Body of pancreas (tissue), 4 donors: ENCODE measurements at places on chromosomes 4 and X. TPM values are rescaled to one million over a fixed set of nuclear protein-coding genes. Genes with fewer than 3 reads are reported as not detected.

DNA sequence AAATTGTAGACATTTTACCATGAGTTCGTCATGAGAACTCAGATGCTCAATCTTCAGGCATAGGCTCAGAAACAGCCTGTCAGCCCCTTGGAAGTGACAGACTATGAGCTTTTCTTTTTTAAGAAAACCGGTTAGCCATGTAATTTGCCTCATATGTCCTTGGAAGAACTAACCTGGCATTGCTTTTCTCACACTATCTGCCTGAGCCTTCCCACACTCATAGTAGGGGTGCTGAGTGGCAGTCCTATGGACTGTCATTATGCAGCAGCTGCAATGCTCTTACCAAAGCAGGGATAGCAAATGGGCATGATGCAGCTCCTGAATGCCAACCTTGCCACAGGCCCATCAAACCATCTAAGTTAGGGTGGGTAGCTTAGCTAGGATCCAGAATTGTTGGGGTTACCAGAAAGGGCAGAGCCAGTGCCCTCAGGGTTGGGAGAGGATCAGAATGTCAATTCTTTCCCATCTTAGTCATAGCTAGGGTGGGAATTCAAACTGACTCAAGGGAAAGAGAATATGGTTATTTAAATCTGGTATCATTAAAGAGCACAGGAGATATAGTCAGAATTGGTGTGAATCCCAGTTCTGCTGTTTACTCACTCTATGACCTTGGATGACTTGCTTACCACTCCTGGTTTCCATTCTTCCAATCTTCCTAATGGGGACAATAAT is 230.6 kb upstream of the CPEB2 start:
- H3K27ac ChIP-seq, result no peak overlapping the region
- peaks cover 11% of the 10 kb centered on the region for H3K4me1 ChIP-seq
- H3K27me3 ChIP-seq, result no peaks in the 10 kb centered on the region
- no peaks in the 10 kb centered on the region for H3K36me3 ChIP-seq
- no peak for DNase-seq

DNA sequence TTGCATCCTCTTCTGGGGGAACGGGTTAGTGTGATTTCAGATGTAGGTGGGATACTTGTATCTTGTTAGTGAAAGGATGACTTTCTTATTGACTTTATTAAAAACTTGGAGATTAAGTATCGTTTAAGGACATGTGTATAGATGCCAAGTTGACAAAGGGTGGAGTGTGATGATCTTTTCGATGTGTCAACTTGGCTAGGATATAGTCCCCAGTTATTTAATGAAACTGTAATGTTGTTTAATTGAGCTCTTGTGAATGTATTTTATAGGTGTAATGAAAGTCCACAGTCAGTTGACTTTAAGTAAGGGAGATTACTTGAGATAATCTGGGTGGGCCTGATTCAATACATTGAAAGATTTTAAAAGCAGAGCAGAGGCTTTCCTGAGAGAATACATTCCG is 127.0 kb downstream of the AASDH start:
- no peaks in the 10 kb centered on the region for H3K4me1 ChIP-seq
- H3K36me3 ChIP-seq, result no peaks in the 10 kb centered on the region
- H3K27me3 ChIP-seq, result no peaks in the 10 kb centered on the region
- H3K4me3 ChIP-seq, result no peak overlapping the region
- DNase-seq, result no peak

DNA sequence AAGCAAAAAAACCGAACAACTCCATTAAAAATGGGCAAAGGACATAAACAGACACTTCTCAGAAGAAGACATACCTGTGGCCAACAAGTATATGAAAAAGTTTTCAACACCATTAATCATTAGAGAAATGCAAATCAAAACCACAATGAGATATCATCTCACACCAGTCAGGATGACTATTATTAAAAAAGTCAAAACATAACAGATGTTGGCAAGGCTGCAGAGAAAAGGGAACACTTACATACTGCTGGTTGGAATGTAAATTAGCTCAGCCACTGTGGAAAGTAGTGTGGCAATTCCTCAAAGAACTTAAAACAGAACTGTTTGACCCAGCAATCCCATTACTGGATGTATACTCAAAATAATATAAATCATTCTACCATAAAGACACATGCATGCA is 436.3 kb downstream of the KLHL13 start:
- H3K4me3 ChIP-seq, result no peak overlapping the region
- H3K27me3 ChIP-seq, result no peaks in the 10 kb centered on the region
- no peaks in the 10 kb centered on the region for H3K4me1 ChIP-seq
- no peak overlapping the region for H3K27ac ChIP-seq
- no peaks in the 10 kb centered on the region for H3K36me3 ChIP-seq

DNA sequence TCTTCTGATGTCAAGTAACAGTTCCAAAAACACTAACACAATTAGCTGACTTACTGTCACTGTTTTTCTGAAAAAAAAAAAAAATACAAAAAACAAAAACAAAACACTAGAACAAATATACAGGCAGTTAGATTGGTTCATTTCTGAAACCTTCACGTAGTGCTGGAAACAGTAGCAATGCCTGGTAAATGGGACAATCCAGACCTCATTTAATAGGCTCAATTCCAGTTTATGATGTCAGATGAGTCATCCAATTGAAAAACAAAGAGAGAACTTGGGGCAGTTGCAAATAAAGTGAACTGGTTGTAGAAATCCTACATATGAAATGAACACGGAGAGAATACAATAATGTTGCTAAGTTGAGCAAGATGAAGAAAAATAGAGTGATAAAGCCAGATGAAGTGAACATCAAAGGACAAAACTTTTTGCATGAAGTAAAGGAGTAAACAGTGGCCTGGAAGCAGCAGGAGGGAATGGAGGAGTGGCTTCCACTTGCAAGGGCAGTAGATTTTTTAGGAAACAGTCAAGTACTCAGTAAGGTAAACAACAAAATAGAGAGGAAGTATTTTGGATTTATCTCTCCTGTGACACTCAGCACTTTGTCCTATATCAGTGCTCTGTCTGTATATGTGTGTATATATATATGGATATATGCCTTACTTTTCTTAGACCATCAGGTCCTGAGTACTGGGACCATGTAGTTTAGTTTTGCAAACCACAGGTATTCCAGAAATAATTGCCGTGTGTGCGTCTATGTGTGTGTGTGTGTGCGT is 39.3 kb upstream of the MAGEA10 start:
- H3K36me3 ChIP-seq, result no peaks in the 10 kb centered on the region
- DNase-seq, result no peak
- no peak overlapping the region for H3K4me3 ChIP-seq
- no peaks in the 10 kb centered on the region for H3K4me1 ChIP-seq

Gene SMPX
- not detected for total RNA-seq

DNA sequence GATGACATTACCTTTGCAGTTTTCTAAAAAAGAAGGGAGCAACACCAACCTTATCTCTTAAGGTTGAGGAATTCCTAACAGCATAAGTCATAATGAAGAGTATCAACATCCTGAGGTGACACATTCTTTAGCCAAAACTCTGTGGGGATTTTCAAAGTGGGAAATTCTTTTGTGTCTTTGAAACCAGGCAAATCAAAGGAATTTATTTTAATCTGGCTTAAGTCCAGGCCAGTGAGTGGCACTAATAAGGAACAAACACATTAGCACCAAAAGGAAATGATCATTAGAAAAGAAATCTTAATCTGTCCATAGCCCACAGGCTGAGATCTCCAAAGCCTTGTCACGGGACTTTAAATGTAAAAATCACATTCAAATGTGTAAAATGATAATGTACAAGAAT is 110.1 kb downstream of the LARP7 start:
- H3K27ac ChIP-seq, result no peak overlapping the region
- no peaks in the 10 kb centered on the region for H3K4me1 ChIP-seq
- H3K27me3 ChIP-seq, result no peaks in the 10 kb centered on the region
- no peak for DNase-seq

Gene MAGEC1
- total RNA-seq, result not detected

Gene GPRIN3
- total RNA-seq, result 9.3 TPM

DNA sequence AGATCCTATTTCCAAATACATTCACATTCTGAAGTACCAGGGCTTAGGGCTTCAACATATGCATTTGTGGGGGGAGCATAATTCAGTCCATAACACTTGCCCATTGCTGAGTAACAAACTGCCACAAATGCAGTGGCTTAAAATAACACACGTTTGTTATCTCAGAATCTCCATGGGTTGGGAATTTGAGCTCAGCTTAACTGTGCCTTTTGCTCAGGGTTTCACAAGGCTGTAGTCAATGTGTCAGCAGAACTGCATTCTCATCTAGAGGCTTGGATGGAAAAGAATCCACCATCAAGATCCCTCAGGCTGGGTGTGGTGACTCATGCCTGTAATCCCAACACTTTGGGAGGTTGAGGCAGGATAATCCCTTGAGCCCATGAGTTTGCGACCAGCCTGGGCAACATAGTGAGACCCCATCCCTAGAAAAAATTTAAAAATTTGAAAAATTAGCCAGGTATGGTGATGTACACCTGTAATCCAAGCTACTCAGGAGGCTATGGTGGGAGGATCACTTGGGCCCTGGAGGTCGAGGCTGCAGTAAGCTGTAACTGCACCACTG is 25.8 kb upstream of the TBL1X start:
- H3K36me3 ChIP-seq, result no peaks in the 10 kb centered on the region
- DNase-seq, result no peak
- no peak overlapping the region for H3K27ac ChIP-seq
- H3K4me1 ChIP-seq, result no peaks in the 10 kb centered on the region
- H3K4me3 ChIP-seq, result no peak overlapping the region
- no peaks in the 10 kb centered on the region for H3K27me3 ChIP-seq

Gene ERAS
- not detected for total RNA-seq
